Stimulated activated effector memory CD8-positive, alpha-beta T cell treated with anti-CD3 and anti-CD28 coated beads, Interleukin-12 subunit alpha, Interleukin-12 subunit beta, amount 100 ng/mL, for 72 hours (primary cell): ENCODE measurements at places on chromosomes 7 and 10.

- no peak for DNase-seq
Measured at GRCh38 chr7:121525155-121525819, 129.2 kb upstream of the FAM3C start.

DNA sequence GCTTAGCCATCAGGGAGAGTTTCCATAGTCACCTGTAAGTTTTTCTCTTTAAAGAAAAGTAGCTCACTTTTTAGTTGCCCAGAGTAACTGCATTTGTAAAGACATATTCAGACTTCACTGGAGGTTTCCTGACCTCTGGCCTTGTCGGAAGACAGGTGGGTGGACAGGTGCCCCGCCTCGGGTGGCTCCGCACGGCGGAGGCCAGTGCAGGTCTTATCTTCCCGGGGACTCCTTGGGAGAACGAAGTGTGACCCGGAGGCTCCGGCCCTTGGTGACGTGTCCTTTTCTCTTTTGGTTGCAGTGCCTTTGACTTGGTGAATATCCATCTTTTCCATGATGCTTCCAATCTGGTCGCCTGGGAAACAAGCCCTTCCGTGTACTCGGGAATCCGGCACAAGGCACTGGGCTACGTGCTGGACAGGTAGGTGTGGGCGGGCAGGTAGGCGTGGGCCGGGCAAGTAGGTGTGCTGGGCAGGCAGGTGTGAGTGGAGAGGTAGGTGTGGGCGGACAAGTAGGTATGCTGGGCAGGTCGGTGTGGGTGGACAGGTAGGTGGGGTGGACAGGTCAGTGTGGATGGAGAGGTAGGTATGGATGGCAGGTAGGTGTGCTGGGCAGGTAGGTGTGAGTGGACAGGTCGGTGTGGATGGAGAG, 75.8 kb downstream of the NKX6-2 start:
- DNase-seq, result no peak

GRCh38 chr7:39183796-39184195, 206.1 kb downstream of the POU6F2 start:
- no peak for DNase-seq

DNA sequence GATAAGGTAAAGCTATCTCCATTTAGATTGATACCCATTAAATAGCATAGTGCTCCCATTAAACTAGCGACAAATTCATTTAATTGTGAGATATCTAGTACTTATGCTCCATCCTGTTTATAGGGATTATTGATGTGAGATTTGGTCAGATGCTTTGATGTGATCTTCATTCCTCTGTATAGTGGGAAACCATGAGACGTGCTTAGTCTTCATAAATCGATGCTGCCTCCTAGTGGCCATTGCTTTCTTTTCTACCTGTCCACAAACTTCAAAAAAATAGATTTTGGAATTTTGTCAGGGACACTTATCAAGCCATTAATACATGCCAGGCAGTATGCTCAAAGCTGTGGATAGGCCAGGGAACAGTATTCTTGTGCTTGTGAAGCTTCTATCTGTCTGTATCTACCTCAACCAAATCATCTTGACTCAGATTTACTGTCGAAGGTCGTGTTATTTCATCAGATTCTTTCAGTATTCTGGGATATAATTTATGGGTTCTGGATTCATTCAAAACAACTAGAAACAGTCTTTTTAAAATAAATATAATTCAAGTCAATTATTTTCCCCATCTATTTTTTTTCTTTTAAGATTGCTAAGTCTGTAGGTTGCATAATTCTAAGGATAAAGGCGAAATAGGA, 12.0 kb downstream of the LSM8 start:
- peak; percentile 28 for DNase-seq
